Right renal cortex interstitium (tissue), 3 donors: ENCODE measurements at places on chromosomes 13 and 19. TPM values are rescaled to one million over a fixed set of nuclear protein-coding genes. Genes with fewer than 3 reads are reported as not detected.

HIF3A gene
- 23.8 TPM for polyA plus RNA-seq

MYPOP gene
- polyA plus RNA-seq, result 3.8 TPM

RGS9BP gene
- 0.11 TPM for polyA plus RNA-seq

GRCh38 chr19:43439032-43439708 is 24.5 kb downstream of the TEX101 start:
- no peak for DNase-seq
